T-helper 17 cell (primary cell): ENCODE measurements at places on chromosomes 5 and 9.

GRCh38 chr5:131261483-131261882 is 2.4 kb upstream of the CDC42SE2 start:
- no peak overlapping the region for H3K4me3 ChIP-seq
- peaks cover 40% of the 10 kb centered on the region for H3K4me1 ChIP-seq
- H3K27ac ChIP-seq: peak overlapping the region; percentile 98
- H3K36me3 ChIP-seq: peaks cover 7% of the 10 kb centered on the region
- no peaks in the 10 kb centered on the region for H3K27me3 ChIP-seq

DNA sequence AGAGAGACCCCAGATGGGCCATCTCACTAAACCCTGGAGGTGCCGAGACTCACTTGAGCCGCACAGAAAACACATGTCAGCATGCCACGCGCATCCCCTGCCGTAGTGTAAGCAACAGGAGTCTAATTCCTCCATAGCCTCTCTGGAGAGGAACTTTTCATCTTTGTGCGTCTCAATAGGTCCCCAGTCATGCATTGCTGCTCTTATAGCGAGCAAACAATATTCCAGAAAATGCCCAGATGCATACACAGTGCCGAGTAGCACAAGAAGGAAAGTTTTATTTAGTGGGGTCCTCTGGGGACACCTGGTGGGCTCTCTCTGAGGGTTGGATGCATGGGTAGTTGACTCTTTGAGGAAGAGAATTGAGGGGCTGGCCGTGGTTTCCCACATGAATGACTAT is 97.9 kb upstream of the DAP start:
- H3K27me3 ChIP-seq: peaks cover 62% of the 10 kb centered on the region
- DNase-seq: no peak
- H3K27ac ChIP-seq: no peak overlapping the region
- no peak overlapping the region for H3K4me3 ChIP-seq
- H3K4me1 ChIP-seq: no peaks in the 10 kb centered on the region
- H3K36me3 ChIP-seq: no peaks in the 10 kb centered on the region

DNA sequence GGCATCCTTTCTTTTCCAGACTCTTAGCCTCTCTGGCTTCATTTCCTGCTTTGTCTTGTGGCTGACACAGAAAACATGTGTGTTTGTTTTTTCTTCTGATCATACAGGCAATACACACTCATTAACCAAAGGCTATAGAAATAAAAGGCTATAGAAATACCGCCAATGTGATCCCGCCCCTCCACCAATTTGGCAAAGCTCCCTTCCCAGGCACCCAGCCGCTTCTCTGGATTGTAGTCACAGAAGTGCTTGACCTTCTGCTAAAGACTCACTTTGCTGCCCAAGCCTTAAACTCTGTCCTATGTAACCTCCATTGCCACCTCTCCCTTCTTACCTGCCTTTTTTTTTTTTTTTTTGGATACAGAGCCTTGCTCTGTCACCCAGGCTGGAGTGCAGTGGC is 5.3 kb downstream of the TXNDC15 start:
- H3K4me3 ChIP-seq: no peak overlapping the region
- peaks cover 4% of the 10 kb centered on the region for H3K36me3 ChIP-seq
- no peak for DNase-seq
- H3K4me1 ChIP-seq: peaks cover 42% of the 10 kb centered on the region

GRCh38 chr9:26956860-26957233 is 635 bp downstream of the IFT74 start:
- no peak for DNase-seq
- peaks cover 3% of the 10 kb centered on the region for H3K36me3 ChIP-seq
- peak overlapping the region; percentile 96 for H3K27ac ChIP-seq
- peaks cover 23% of the 10 kb centered on the region for H3K4me1 ChIP-seq

- DNase-seq: no peak
- no peaks in the 10 kb centered on the region for H3K36me3 ChIP-seq
- H3K4me3 ChIP-seq: no peak overlapping the region
- no peaks in the 10 kb centered on the region for H3K4me1 ChIP-seq
- H3K27me3 ChIP-seq: peaks cover 16% of the 10 kb centered on the region
Measured at GRCh38 chr5:16844952-16845351, 91.1 kb downstream of the MYO10 start.

DNA sequence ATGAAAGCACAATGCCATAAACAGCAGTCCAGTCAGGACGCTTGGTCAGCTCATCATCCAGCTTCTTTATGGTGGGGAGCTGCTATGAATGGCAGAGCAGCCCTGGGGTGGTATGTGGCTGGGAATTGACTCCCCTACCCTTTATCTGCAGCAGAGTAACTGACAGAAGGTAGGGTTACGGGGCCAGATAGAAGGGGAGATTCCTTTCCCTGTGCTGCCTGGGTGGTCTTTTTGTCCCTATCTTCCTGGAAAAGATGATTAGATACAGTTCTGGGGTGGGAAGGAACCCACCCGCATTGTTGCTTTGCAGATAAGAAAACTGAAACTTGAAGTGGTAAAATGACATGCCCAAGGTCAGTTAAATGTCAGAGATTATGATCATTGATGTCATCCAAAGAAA is 405.5 kb downstream of the ARHGEF28 start:
- H3K36me3 ChIP-seq: no peaks in the 10 kb centered on the region
- peaks cover 36% of the 10 kb centered on the region for H3K27me3 ChIP-seq
- H3K27ac ChIP-seq: no peak overlapping the region
- DNase-seq: no peak
- H3K4me3 ChIP-seq: no peak overlapping the region

DNA sequence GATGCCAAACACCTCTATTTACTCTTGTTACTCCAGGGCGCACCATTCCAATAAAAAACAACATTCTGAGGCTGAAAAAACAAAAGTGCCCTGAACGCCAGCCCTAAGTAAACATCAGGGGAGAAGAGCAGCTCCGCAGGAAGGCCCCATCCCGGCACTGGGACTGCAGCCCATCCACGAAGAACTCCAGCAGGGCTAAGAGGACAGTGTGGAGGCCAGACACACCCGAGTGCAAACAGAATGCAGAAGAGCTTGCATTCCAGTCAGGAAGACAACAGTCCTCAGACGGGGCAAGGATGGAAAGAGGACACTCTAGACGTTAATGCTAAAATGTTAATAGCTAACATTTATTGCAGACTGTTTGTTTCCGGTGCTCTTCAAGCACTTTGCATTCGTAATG is 33.0 kb downstream of the FAM240B start:
- H3K4me1 ChIP-seq: peaks cover 9% of the 10 kb centered on the region
- H3K36me3 ChIP-seq: no peaks in the 10 kb centered on the region
- no peak overlapping the region for H3K4me3 ChIP-seq
- peak overlapping the region; percentile 14 for H3K27ac ChIP-seq
- peaks cover 36% of the 10 kb centered on the region for H3K27me3 ChIP-seq

DNA sequence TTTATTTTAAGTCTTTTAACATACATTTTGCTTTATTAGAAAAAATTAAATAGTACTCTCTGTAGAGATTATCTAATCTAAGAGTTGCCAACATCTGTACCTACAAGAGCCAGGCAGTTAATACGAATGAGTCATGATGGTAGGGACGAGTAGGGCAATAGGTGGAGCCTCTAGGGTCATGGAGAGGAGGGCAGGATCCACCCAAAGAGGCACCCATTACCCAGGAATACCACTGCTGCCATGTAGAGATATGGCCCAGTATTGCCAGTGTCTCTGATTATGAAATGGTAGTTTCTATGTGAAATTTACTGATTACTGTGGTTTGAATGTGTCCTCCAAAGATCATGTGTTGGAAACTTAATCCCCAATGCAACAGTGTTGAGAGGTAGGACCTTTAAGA is 170.4 kb downstream of the PIK3R1 start:
- H3K36me3 ChIP-seq: no peaks in the 10 kb centered on the region
- DNase-seq: no peak
- no peaks in the 10 kb centered on the region for H3K27me3 ChIP-seq
- peaks cover 13% of the 10 kb centered on the region for H3K4me1 ChIP-seq
- no peak overlapping the region for H3K4me3 ChIP-seq

DNA sequence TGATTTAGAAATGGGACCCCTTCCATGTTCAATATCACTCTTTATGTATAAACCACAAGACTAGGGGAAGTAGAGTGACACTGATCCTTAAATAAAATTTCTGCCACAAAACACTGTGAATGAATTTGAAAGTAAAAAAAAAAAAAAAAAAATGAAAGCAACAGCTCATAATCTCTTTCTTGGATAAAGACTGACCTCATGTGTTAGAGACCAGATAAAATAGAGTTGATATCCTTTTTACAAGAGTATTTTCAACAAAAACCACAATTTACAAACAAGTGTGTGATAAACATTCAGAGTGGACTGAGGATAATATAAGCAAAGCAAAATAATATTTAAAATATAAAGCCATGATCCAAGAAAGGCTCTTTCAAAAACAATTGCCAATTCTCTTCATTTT is 180.2 kb downstream of the FBXL17 start:
- no peak overlapping the region for H3K27ac ChIP-seq
- H3K27me3 ChIP-seq: no peaks in the 10 kb centered on the region
- no peak overlapping the region for H3K4me3 ChIP-seq
- peaks cover 4% of the 10 kb centered on the region for H3K36me3 ChIP-seq
- DNase-seq: no peak
- peaks cover 12% of the 10 kb centered on the region for H3K4me1 ChIP-seq

DNA sequence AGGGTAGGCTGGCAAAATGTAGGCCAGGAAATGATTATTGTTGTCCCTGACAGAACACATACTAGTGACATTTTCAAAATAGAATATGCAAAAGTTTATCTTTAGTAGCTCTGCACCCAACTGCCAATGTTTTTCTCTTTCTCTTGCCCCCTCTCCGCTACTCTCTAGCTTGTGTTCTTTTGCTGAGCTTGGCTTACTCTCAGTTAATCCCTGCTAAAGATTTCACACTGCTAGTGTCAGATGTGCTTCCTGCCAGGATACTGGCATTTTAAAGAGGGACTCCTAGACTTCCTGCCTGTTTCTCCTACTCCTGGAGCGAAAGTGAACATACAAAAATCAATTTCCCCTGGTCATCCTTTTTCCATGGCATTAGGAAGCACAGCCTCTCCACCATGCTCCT is 260.5 kb downstream of the ARRDC3 start:
- H3K36me3 ChIP-seq: no peaks in the 10 kb centered on the region
- H3K4me3 ChIP-seq: no peak overlapping the region
- H3K27ac ChIP-seq: no peak overlapping the region
- peaks cover 2% of the 10 kb centered on the region for H3K4me1 ChIP-seq

GRCh38 chr5:53323511-53323910 is 156.9 kb upstream of the FST start:
- no peak overlapping the region for H3K27ac ChIP-seq
- H3K4me3 ChIP-seq: no peak overlapping the region

DNA sequence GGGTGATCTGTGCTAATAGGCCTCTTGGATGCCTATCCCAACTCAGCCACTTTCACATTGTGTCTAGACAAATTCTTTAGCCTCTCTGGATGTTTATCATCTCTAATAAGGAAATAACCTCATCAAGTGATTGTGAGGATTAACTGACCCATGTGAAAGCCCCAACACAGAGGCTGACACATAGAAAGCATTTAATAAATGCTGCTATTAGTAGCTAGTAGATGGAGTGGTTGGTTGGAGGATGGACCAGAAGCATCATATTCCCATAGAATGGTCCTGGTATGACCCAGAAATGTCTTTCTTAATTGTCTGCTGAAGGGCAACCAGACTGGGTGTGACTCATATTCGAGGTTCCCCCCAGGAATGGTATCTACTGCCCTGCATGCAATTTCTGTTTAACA is 124.4 kb downstream of the PIK3R1 start:
- H3K36me3 ChIP-seq: no peaks in the 10 kb centered on the region
- H3K4me3 ChIP-seq: no peak overlapping the region
- DNase-seq: no peak
- H3K27me3 ChIP-seq: peaks cover 4% of the 10 kb centered on the region
- no peak overlapping the region for H3K27ac ChIP-seq
- H3K4me1 ChIP-seq: peaks cover 9% of the 10 kb centered on the region

DNA sequence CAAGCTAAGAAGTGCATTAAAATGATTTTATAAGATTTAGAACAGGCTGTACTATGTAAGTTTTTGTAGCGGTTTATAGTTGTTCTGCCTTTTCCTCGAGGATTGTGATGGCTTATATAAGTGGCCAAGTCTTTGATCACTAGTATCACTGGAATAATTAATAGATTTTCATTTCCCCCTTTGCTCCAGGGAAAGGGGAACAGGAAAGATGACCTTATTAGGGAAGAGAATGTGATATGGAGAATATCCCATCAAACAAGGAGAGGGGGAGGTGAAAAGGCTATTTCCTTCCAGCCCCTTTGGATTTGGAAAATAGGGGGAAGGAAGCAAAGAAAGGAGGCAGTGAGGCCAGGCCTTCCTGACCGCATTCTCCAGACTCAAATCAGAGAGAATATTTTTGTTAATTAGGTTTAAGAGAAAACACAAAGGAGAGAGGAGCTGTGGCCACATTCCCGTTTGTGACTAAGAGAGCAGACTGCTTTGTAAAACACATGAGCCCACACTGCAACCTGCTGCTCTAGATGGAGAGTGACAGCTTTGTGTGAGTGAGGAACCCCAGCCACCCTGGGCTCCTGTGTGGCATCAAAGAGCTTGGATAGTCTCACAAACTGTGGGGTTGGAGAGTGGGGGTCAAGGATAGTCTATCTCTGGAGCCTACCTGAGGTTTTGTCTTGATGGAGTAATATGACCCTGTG is 359.5 kb downstream of the DTWD2 start:
- no peak for DNase-seq
- H3K27ac ChIP-seq: no peak overlapping the region
- no peaks in the 10 kb centered on the region for H3K36me3 ChIP-seq

- H3K27ac ChIP-seq: peak overlapping the region; percentile 19
- peak overlapping the region; percentile 69 for H3K4me3 ChIP-seq
- H3K27me3 ChIP-seq: no peaks in the 10 kb centered on the region
- peaks cover 52% of the 10 kb centered on the region for H3K4me1 ChIP-seq
Measured at GRCh38 chr5:1795506-1795905, 4.1 kb downstream of the MRPL36 start.

GRCh38 chr5:176625966-176626875 is 4.1 kb downstream of the SNCB start:
- H3K27ac ChIP-seq: no peak overlapping the region
- H3K36me3 ChIP-seq: peaks cover 12% of the 10 kb centered on the region
- H3K4me3 ChIP-seq: no peak overlapping the region
- peaks cover 48% of the 10 kb centered on the region for H3K27me3 ChIP-seq
- peaks cover 7% of the 10 kb centered on the region for H3K4me1 ChIP-seq
- DNase-seq: no peak

DNA sequence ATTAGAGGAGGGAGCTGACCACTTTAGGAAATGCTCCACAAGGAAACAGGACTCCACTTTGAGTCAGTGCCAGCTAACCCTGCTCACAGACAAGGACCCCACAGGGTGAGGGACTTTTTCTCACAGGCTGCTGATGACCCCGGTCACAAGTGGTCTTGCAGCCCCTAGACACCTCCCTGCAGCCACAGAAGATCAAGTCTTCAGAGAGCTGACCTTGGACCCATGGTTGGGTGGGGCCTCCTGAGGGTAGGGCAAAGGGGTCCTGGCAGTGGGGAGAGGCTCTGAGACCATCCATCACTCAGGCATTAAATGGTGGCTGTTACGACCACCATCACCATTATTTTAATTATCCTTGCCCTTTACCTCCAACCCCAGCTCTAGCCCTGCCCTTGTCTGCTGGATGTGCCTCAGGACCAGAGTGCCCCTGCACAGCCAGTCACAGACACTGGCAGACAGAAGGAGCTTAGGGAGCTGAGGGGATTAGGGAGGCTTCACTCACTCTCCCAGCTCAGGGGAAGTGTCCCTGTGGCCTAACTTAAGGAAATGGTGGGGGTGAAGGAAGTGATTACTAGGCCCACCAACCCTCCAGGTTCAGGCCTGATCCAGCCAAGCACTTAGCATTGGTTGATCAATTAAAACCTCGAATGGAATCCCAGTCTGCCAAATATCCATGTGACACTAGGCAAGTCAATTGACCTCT is 1.6 kb downstream of the ACSL6 start:
- no peaks in the 10 kb centered on the region for H3K36me3 ChIP-seq
- peak overlapping the region; percentile 90 for H3K4me3 ChIP-seq
- DNase-seq: no peak
- H3K27me3 ChIP-seq: peaks cover 24% of the 10 kb centered on the region
- peaks cover 33% of the 10 kb centered on the region for H3K4me1 ChIP-seq
